Right renal cortex interstitium (tissue), 3 donors: ENCODE measurements at places on chromosomes 6 and 20.

DNA sequence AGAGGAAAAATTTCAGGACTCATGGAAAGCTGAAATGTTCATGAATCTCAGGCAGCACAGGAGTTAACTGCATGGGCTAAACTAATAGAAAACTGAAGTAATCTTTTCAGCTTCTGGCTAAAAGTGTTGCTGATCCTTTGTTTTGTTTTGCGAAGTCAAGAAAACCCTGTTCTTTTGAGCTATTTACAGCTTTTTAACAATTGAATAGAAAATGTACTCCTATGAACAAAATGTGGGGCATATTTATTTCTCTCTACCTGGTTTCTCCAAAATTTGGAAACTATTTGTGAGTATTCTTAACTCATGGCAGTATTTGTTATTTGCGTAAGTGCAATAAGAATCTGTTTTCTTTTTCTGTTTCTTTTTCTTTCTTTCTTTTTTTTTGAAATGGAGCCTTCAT is 818.8 kb upstream of the CITED2 start:
- DNase-seq = no peak

- DNase-seq = no peak
These were observed 25.4 kb upstream of the PI16 start for GRCh38 chr6:36929152-36929551.

- DNase-seq = no peak
These were observed 23.0 kb upstream of the CD24 start for GRCh38 chr6:106997392-106998158.

DNA sequence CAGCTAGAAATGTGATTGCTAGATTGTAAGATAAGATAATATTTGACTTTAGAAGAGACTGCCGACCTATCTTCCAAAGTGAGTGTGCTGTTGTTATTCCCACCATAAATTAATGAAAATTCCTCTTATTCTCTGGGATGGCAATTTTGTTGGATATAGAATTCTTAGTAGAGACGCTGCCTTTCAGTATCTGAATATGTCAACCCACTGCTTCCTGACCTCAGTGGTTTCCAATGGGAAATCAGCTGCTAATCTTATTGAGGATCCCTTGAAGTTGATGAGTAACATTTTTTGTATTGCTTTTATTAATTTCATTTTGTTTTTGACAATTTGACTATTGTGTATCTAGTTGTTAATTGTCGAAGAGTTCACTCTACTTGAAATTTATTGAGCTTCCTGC is 313.0 kb downstream of the BMP2 start:
- DNase-seq = no peak

DNA sequence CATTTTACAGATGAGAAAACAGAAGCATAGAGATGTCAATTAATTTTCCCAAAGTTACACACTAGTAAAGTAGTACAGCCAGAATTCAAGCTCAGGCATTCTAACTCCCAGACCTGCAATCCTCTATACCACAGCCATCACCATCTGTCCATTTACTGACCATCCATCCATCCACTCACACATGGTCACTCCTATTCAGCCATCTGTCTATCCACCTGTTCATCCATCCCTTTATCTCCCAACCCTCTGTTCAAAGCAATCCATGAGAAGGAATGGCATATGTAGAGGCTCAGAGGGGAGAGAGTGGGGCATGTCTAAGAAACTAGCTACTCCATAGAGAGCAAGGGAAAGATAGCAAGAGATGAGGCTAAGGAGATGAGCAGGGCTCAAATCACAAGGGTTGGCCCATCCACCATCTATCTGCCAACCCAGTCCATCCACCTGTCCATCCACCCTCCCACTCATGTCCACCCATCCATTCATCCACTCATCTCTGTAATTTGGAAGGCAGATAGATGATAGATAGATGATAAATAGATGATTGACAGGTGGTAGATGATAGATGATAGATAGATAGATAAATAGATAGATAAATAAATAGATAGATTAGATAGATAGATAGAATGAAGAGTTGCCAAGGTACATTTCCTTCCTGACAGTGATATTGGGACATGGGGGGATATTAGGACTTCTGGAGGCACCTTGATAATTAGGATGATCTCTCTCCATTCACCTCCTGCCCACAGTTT is 12.2 kb upstream of the C6orf132 start:
- DNase-seq = no peak

DNA sequence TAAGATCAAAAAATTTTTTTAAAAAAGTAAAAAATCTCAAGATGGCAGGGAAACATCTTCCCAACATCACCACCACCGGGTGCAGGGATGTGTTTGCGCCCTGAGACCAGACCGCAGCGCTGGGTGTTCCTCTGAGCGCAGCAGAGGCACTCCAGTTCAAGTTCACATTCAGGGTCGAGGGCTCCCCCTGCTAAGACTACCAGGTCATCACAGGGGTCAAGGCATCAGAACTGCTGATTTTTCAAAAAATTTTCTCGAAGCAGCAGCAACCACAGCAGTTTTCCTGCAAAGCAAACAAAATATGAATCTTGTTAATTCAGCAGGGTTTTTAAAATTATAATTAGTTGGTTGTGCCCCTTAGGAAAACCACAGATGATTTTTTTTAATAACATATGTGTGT is 83.1 kb downstream of the MYLK4 start:
- DNase-seq = no peak

DNA sequence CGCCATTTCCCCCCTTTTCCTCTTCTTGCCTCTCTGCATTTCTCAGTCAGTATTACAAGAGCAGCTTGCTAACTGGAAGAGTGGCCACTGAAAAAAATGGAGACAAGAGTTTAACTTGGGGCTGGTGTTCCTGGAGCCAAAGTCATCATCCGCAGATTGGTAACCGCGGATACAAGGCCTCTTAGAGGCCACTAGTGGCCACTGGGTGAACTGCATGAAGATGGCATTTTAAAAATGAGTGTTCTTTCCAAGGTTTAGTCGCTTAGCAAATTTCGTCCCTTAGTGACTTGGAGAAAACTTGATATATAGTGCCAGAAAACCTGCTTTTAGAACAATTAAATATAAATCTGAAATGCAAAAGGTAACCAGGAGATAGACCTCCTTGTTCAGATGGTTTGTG is 4.8 kb downstream of the F13A1 start:
- peak; percentile 33 for DNase-seq

GRCh38 chr6:41040101-41040939 is 1.3 kb upstream of the UNC5CL start:
- DNase-seq = no peak

- DNase-seq = no peak
These were observed 50.5 kb downstream of the BMP7 start for GRCh38 chr20:57215826-57216471.

GRCh38 chr20:44072384-44072783 is 114.6 kb downstream of the JPH2 start:
- DNase-seq = no peak

DNA sequence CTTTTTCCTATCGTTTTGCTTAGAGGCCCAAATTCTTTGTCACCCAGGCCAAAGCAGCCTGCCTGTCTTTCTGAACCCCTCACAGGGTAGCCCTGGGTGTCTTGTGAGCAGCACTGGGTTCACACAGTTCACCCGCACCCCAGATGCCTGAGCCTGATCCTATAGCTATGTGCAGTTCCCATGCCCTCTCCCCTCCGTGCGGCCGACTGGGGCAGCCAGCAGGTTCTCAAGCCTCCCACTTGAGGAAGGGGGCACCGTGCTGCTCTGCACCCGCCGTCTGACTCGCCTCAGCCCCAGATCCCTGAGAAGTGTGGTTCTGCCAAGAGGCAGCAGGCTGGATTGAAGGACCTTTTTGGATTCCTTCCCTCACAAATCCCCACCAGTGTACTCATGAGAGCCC is 89.0 kb downstream of the PSMB1 start:
- no peak for DNase-seq

DNA sequence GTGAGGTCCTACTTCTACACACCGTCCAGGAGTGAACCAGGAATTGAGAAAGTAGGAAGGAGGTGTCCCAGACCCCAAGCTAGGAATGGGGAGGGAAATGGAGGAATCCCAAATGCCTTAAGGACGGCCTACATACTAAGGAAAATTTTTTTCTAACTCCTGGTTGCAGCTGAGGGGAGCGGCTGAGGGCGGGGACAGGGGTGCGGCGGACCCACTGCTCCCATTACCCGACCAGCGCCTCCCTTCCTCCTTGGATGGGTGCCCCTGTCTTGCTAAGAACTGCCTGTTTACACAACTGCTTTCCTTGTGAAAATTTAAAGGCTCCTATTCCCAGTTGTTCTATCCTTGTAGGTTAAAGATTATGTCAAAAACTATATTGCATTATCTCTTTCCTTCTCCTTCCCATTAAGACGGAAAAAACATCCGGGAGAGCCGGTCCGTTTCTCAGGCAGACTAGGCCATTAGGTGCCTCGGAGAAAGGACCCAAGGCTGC is 699 bp upstream of the HSPA1B start:
- no peak for DNase-seq

- DNase-seq = no peak
These were observed 171.2 kb upstream of the THBS2 start for GRCh38 chr6:169424821-169425240.

GRCh38 chr6:37230104-37230503 is 27.5 kb upstream of the TBC1D22B start:
- DNase-seq = no peak

DNA sequence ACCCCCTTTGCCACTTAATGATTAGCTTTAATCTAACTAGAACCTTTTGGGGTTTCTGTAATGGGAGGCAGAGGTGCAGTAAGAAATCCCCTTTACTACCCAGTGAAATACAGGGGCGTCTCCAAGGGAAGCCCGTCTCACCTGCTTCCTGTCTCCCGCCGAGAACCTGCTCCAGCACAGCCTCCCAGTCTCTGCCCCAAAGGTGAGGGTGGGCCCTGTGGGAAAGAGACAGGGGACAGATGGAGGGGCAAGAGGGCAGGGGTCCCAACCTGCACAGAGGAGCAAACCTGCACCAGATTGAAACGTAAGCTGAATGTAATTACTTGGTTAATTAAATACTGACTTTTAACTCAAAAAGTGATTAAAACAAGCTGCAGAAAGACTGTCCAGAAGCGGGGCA is 474.2 kb upstream of the SULF2 start:
- no peak for DNase-seq

- DNase-seq = no peak
These were observed 8.2 kb upstream of the STXBP5 start for GRCh38 chr6:147195987-147196386.

DNA sequence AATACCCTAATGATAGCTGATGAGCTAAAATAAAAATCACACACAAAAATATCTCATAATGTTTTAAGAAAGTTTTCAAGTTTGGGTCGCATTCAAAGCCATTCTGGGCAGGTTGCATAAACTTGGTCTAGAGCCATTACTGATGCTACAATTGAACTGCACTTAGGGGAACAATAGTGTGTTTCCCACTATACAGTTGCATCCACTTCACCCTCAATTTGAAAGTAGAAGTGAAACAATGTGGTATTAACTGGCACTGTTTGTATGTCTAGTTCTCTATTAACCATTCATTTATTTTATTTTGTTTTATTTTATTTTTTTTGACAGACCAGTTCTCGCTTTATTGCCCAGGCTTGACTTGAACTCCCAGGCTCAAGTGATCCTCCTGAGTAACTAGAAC is 23.0 kb upstream of the STK38 start:
- DNase-seq = no peak

DNA sequence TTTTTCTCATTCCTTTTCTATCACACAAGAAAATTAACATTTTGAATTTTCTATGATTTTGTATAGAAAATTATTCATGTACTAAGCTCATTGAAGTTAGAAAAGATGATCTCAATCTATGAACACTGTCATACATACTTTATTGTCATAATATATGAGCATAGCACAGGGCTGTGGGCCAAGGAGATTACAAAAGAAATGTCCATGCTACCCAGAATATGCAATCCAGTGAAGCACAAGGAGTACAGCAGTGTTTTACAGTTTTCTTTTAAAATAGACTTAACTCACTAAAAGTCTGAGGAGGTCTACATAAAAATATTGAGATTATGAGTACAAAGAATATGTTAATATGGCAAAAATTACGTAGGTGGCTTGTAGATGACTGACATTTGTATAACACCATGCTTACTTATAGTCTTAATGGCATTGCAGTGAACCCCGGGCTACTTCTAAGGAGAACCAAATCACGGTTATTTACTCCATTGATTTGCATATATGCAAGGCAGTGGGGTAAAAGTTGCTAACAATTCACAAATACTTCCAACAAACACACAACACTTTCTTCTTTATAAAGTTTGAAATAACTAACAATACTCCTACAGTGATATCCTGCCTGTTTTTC is 257.1 kb downstream of the BCKDHB start:
- DNase-seq = no peak

DNA sequence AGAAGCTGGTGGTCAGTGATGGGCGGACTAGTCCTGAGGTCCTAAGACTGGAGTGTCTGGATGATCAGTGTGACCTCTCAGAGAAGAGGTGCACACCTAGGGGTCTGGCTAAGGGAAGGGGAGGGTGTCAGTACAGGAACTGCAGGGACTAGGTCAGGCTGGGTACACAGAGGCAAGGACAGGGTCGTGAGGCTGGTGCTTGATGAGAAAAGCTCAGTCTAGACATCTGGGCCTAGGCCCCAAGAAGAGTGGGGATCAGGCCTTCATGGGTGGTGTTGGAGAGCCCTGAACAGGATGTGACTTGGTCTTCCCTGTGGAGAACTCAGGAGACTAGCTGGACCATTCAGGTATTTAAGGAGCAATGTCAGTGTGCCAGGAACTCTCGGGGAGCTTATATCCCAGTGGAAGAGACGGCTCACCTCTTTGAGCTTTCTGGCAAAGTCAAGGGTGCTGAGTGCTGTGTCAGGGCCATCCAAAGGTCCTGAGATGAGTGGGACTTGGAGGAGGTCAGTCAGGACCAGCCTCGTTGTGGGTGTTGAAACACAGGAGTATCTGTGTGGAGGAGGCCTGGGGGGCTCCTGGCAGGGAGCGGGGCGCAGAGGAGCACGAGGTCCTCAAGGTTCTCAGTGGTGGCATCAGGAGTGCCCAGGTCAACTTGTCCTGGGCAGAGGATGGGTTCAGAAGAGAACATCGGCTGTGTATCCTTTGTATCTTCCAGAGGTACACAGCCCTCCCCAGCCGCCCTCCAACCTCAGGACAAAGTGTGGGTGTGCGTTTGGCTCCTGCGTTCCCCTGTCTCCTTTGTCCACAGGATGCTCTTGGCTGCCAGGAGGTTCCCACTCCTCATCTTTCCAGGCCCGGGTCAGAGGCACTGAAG is 13.3 kb upstream of the MYT1 start:
- DNase-seq = no peak

DNA sequence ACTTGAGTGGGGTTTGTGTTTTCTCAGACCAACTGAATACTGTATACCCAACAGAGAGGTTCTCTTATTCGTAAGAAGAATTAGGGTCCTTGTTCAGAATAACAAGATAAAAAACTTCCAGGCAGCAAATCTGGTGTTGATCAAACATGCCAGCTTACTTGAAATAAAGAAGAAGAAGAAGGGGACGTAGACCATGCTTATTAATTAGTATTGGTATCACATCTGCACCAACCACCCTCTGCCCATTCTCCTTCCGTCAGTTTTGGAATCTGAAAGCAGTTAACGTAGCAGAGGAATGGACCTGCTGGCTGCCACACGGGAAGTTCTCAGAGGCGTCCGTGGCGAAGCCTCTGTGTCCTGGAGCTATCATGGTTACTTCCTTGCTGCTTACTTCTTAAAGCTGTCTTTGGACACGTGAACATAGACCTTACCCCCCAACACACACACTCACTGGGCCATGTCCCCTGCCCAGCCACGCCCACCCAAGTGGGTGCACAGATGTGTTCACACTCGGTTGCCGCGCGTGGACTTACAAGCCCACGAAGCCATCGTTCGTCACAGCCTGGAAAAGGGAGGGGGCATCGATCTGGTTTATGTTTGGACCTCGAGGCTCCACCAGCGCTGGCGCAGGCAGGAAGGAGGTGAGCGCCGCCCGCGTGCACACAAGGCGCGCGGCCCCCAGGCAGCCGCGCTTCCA is 4.1 kb upstream of the DLL1 start:
- no peak for DNase-seq
